ENCODE measurements at places on chromosomes 11 and 22.

DNA sequence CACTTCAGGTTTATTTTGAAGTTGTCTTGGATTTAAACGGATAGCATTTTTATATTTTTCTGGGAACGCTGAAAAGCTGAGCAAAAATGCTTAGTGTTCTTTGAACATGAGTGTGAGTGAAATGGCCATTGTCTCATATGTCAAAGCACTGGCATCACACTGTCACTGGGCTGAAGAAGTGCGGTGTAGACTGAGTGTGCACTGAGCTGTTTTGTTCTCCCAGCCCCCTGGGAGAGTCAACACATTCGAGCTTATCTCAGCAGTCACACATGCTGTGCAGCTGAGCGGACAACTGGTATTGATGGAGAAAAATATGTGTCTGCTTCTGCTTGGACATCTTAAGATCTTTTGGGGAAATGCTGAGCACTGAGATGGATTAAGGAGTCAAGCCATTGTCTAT lies 90.8 kb downstream of the TECTA start:
- no peak for DNase-seq

GRCh38 chr22:30705710-30706651 lies 11.3 kb downstream of the OSBP2 start:
- no peak for DNase-seq

- no peak for DNase-seq
Observed at GRCh38 chr11:35042913-35043312, 96.1 kb upstream of the CD44 start.

- DNase-seq, result peak; percentile 16
Observed at GRCh38 chr11:35029979-35030682, 108.8 kb upstream of the CD44 start.

DNA sequence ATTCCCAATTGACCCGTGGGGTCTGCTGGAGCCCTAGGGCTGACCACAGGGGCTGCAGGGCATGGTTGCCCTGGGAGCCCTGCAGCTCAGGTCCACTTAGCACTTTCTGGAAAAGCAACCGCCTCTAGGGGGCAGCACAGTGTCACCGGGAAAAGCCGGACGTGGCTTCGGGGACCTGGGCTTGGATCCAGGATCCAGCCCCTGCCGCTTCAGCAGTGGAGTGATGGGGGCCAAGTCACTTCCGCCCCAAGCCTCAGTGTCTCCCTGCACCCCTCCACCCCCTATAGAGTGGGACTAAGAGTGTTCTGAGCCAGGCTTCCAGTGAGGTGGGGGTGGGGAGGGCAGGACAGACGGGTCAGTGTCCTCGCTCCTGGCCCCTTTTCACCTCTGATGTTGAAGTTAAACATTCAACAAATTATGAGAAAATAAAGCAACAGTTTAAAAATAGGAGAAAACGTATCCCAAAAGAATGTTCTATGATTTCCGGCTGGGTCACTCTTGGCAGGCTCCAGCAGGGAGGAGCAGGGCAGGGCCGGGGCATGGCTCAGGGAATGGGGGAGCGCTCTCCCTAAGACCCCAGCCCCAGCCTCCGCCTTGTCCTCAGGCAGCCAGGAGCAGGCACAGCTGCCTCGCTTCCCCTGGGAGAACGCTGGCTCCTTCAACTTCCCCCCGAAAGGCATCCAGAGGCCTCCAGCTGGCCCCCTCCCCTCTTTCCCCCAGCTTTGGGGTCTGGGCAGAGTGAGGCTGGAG lies 96.5 kb upstream of the FGF3 start:
- peak; percentile 81 for DNase-seq

GRCh38 chr22:37289156-37289735 lies 6.9 kb downstream of the CYTH4 start:
- no peak for DNase-seq

GRCh38 chr22:46335201-46336118 lies at the start of gene TRMU:
TRMU (plus strand) TSS chr22:46335714; CDS start chr22:46335765, 51 bp downstream.
- DNase-seq, result peak; percentile 90

Data from dermis blood vessel endothelial cell (primary cell).